ENCODE measurements at places on chromosomes 1 and 21. TPM values are rescaled to one million over a fixed set of nuclear protein-coding genes. Genes with fewer than 3 reads are reported as not detected.

- DNase-seq: no peak
Observed at GRCh38 chr1:107459204-107459904, 318.5 kb downstream of the NTNG1 start.

DNA sequence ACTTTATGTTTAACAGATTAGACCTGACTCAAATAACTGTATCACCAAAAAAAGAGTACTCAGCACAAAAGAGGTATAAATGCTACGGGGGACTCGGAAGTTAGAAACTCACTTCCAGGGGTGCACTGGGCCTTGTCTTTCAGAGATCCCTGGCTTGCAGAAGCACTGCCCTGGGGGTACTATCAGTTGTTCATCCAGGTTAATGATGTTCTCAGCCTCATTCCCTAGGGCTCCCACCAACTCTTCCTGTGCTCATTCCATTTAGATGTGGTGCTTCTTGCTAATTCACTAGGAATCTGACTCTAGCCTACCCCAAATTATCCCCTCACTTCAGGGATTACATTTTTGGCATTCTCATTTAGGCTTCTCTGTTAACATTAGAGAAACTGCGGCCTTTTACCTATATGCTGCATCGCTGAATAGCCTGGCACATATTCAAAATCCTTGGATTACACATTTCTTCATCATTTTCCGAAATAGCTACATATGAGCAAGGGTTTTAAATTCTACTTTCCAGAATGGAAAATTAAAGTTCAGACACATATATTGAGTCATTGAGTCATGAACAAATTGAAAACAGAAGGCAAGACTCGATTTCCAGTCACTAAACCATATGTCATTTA is 338.5 kb downstream of the KCTD3 start:
- no peak for DNase-seq

GRCh38 chr1:179058487-179059483 is 23.1 kb upstream of the TOR3A start:
- DNase-seq: no peak

GRCh38 chr21:31798842-31799704 is 67.2 kb upstream of the SCAF4 start:
- no peak for DNase-seq

Gene CYP4B1
- 41.4 TPM for total RNA-seq

Gene OBSCN
- 45.2 TPM for total RNA-seq
